ENCODE measurements at places on chromosomes 5 and 9. TPM values are rescaled to one million over a fixed set of nuclear protein-coding genes. Genes with fewer than 3 reads are reported as not detected.

DNA sequence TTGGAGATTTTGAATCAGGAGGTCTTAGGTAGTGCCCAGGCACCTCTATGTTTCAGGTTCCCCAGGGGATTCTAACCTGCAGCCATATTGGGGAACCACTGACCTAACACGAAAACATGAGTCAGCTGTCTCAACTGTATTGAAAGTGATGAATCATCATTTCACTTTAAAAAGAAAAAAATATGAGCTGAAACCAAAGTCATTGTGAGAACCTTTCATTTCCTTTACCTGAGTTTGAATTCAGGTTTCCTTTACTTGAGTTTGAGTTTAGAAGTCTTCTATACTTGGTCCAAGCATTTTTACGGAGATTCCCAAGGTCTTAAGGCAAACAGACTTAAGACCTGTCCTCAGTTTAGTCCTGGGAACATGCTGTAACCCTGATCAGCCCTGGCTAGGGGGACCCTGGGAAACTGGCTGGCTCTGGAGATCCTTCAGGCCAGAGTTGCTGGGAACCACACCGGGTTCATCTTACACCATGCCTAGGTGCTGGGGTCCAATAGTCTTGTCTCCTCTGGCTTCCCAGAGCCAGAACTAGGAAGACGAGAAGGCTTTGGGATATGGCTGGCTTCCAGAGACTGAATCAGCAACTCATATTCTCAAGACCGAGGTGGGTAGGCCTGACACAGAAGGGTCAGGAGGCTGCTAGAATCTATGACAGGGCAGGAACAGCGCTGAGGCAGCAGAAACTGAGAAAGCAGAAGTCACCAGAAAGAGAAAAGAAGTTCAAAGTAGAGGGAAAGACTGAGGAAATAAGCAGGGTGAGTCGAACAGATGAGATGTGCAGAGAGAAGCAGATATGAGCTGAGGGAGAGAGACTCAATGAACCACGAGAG is 16.4 kb upstream of the PDCD1LG2 start:
- H3K27me3 ChIP-seq = no peaks in the 10 kb centered on the region
- H3K36me3 ChIP-seq = no peaks in the 10 kb centered on the region
- H3K4me1 ChIP-seq = no peaks in the 10 kb centered on the region
- no peak for DNase-seq
- no peak overlapping the region for H3K27ac ChIP-seq
- H3K4me3 ChIP-seq = no peak overlapping the region

DNA sequence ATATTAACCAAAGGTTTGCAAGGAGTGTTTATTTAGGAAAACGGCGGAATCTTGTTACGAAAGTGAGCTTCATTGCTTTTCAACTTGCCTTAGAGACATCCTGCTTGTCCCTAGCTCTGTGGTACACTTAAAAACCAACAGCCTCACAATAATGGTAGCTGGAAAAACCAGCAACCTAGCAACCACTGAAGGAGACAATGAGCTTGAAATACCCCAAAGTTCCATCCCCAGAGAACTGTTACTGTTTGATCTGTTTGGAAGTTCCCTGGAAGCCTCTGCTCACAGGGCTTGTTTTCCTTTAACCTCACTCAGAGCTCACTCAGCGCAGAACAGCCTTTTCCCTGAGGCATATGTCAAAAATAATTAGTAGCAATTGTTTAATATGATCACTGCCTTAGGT is 43.2 kb downstream of the SH3TC2 start:
- no peaks in the 10 kb centered on the region for H3K36me3 ChIP-seq
- no peak for DNase-seq
- H3K27me3 ChIP-seq = no peaks in the 10 kb centered on the region
- H3K27ac ChIP-seq = no peak overlapping the region

DNA sequence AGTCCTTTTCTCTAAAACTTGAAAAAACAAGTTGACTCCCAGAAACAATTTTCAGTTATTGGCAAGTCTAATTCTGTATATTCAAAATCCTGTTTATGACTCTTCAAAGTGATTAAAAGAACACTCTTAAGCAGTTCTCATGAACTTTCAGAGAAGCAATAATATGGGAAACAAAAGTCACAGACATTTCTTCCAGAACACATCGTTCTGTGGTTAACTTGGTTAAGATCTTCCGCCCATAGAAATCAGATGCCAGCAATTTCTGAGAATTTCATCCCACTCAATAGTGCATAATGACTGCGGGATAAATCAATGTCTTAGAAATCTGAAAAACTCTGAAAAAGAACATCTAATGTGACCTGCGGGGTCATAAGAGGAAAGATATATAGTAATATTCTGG is 300.5 kb downstream of the COX7C start:
- H3K4me3 ChIP-seq = no peak overlapping the region
- no peak for DNase-seq
- no peaks in the 10 kb centered on the region for H3K27me3 ChIP-seq

DNA sequence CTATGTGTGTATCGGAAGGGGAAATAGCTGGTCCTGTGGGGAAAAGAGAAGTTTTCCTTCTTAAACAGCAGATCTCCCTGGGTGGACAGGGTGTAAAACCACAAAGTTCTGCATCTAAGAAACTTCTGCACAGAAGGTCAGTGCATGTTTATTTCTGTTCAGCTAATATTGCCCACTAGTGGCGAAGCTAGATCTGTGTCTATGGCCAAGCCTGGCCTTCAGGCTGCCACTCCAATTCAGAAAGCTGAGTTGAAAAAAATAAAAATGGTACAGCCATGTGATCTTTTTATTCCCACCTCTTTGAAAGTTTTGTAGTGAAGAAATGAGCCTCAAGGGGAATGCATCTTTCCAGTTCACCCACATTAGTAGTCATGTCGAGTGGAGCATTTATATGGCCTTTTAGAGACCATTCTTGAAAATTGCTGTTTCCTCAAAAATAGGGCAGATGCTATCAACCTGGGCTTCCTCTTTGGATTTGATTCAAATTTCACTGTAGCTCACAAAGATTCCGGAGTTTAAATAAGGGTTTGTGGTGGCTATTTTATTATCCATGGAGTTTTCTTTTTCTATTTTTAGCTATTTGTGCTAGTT is 488.0 kb downstream of the PRELID2 start:
- no peak for DNase-seq
- H3K4me1 ChIP-seq = no peaks in the 10 kb centered on the region
- no peaks in the 10 kb centered on the region for H3K36me3 ChIP-seq
- H3K27ac ChIP-seq = no peak overlapping the region
- H3K27me3 ChIP-seq = no peaks in the 10 kb centered on the region
- H3K4me3 ChIP-seq = no peak overlapping the region

DNA sequence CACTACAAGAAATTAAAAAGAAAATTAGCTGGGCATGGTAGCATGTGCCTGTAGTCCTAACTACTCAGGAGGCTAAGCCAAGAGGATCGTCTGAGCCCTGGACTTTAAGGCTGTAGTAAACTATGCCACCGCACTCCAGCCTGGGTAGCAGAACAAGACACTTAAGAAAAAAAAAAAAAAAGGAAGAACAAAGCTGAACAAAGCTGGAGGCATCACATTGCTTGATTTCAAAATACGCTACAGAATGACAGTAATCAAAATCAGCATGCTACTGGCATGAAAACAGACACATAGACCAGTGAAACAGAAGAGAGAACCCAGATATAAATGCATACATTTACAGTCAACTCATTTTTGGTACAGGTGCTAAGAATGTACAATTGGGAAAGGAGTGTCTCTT is 14.5 kb upstream of the OTULIN start:
- no peaks in the 10 kb centered on the region for H3K4me1 ChIP-seq
- DNase-seq = no peak
- peaks cover 4% of the 10 kb centered on the region for H3K27me3 ChIP-seq
- no peaks in the 10 kb centered on the region for H3K36me3 ChIP-seq
- H3K4me3 ChIP-seq = no peak overlapping the region

- H3K27ac ChIP-seq = no peak overlapping the region
- no peaks in the 10 kb centered on the region for H3K36me3 ChIP-seq
- H3K4me3 ChIP-seq = no peak overlapping the region
- no peaks in the 10 kb centered on the region for H3K27me3 ChIP-seq
- no peaks in the 10 kb centered on the region for H3K4me1 ChIP-seq
- no peak for DNase-seq
Measured at GRCh38 chr9:994005-994404, 17.6 kb downstream of the DMRT3 start.

TAF11L10 gene
- polyA plus RNA-seq = not detected

All from psoas muscle (tissue), 8 donors.